NCI-H2227 treated with DMSO at 0.1 percent for 48 hours (cell line): ENCODE measurements at places on chromosomes 7 and 10.
A peak's percentile ranks its signal among the peaks of the same experiment; 100 is the strongest.

DNA sequence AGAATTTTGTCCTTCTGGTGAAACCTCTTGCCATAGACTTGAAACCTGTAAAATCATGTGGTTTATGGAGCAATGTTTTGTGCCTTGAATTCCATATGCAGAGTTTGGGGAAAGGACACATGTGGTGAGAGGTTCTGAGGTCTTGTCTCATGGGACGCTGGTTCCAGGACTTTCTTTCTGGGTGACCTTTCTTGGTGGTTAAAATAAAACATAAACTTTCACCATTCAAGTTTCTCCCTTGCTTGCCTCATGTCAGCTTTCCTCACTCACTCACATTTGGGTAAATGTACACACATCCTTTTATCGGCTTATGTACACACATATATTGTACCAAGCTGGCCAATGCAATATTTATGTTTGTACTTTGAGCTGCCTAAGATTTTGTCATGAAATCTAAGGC is 144.9 kb upstream of the CELF2 start:
- no peak for DNase-seq

- no peak for DNase-seq
Measured at GRCh38 chr10:33596422-33596821, 262.0 kb upstream of the NRP1 start.

- DNase-seq: no peak
Measured at GRCh38 chr10:79321494-79321882, 25.8 kb upstream of the PPIF start.

GRCh38 chr7:139776486-139777132 is 1.2 kb downstream of the HIPK2 start:
- DNase-seq: peak; percentile 25

DNA sequence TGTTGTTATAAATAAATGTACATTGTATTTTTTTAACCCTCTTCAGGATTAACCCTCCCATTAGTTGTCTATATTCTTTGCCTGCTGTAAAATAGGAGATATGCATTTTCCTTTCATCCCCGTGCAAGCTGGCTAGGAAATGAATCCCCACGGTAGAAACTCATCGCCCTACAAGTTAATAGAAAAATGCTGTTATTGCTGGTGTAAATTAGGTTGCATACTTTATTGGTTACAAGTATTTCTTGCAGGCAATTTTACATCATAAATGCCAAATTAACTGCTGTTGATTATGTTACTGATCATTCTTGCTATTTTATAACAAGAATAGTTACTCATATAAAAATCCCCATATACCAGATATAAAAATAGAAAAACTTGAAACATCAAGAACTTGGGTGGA is 454.2 kb upstream of the KLF6 start:
- DNase-seq: no peak

DNA sequence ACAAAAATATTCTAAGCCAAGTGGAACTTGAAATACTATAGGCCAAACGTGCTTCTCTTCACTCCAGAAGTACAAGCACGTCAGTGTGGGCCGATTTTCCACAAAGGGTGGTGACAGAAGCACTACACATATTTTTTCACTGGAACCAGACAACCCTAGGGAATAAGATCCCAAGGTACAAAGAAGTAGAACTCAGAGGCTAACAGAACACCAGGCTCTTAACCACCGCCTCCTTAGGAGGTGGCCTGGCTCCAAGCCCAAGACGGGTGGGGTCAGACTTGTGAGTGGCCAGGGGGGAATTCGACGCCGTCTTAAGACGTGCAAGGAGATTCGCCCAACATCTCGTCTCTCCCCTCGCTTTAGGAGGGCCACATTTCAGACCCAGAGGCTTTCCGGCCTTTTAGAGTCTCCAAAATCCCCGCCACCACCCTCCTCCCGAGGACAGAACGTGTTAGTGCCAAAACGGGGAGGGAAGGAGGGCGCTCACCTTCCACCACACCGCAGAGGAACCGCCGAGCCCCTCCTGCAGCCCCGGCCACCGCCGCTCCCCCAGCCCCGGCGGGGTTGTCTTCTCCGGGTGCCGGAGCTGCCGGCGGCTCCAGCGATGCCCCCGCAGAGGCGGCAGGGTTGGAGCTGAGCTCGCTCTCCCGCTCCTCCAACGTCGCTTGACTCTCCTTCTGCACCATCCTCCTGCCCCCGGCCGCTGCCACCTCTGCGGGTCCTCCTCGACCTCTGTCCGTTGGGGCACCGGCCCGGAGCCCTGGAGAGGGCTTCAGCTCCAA is 716 bp downstream of the OGA start:
- DNase-seq: no peak

GRCh38 chr7:99514050-99514449 is 9.6 kb downstream of the ZKSCAN5 start:
- no peak for DNase-seq

DNA sequence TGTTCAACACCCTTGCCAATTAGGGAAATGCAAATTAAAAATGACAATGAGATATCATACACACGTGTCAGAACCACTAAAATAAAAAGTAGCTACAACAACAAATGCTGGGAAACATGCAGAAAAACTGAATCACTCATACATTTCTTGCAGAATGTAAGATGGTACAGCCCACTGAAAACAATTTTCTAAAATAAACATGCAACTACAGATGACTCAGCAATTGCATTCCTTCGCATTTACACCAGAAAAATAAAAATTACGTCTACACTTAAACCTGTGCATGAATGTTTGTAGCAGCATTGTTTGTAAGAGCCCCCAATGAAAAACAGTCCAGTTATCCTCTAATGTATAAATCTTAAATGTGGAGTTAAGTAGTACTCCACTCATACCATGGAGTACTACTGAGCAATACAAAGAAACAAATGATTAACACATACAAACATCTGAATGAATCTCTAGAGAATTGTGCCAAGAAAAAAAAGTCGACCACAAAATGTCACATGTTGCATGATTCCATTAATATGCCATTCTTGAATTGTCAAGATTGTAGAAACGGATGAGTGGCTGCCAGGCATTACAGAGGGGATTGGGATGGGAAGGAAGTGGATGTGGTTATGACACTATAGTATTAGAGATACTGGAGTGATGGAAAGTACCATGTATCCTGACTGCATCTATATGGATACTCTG is 134.6 kb upstream of the NPSR1 start:
- no peak for DNase-seq

GRCh38 chr7:47069385-47070076 is 512.4 kb downstream of the TNS3 start:
- DNase-seq: no peak

DNA sequence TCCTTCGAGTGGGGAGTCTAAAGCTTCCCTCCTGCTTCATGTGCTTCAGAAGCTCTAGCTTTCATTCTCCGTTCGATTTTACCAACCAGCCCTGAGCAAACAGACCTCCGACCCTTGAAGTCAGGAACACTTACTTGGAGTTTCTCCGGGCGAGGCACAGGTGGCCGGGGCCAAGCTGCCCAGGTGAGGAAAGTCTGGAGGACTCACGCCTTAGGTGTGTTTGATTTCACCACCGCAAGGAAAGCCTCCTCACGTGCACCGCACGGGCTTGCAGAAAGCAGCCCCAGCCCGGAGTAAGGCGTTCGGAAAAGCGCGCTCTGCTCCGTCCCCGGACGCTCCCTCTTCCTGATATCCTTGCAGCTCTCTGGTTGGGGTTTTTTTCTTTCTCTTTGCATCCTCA is 30.1 kb upstream of the CNPY1 start:
- no peak for DNase-seq

GRCh38 chr7:6153646-6154541 is 118.5 kb downstream of the CYTH3 start:
- DNase-seq: no peak

DNA sequence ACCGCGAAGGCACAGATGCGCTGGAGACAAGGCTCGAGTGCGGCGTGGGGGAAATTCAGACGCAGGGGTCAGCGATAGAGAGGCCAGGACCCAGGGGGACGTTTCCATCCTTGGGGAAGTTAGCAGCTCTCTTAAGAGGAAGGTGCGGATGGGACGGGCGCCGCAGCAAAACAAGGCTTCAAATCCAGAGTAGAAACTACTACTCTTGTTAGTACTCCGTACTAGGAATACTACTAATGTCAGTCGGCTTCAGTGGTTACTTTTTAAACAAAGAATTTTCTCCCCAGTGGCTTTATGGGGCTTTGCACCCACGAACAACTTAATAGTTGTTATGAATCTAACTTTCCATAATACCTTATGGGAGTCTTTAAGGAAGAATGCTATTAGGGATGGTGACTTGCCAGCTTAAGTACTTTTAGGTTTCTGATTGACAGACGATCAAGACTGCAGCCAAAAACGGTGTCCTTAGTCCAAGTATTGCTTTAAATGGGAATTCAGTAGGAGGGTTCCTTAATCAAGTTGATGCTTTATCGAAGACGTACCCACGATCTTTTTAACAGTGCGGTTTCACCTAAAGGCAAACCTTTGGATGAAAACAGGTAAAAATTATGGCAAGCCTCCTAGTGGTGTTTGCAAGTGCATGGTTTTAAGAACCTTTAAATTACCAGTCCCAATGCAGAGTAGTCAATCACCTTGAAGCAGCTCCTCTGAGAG is 812 bp upstream of the IDE start:
- no peak for DNase-seq

GRCh38 chr10:88508796-88509195 is 74.3 kb downstream of the RNLS start:
- no peak for DNase-seq

DNA sequence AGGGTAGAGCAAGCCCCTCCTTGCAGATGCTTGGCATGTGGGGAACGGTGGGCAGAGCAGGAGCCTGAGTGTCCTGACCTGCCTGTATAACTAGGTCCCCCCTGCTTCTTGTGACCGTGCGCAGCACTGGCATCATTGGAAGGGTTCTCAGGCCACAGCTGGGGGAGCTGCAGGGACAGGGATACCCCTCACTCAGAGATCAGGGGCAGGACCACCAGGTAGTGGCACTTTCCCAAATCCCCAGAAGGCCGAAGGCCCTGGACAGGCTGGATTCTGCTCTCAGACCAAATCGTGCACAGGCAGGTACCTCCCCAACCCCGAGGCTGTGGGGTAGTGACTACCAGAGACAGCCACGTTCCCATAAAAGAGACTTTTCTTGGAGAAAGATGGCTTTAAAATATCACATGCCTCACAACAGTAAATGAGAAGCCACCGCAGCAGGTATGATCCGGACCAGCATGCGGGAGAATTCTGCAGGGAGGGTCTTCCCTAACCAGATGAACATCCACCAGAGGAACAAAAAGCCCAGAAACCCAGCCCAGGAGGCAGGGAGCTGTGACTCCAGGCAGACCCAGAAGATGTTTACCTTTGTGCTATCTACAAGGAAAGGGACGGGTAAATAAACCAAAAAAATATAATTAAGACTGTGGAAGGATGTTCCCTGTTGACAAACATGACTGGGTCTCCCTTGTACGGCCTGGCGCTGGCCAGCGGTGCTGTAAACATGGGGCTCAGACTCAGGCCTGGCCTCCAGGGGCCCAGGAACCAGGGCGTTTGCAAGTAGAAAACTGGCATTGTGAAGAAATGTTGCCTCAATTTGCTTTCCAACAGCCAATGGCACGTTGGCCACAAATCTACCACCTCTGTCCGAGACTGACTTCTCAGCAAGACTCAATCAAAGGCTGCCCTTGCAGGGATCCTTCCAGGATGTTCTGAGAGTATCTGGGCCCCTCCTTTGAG is 180.0 kb downstream of the TNS3 start:
- DNase-seq: no peak

DNA sequence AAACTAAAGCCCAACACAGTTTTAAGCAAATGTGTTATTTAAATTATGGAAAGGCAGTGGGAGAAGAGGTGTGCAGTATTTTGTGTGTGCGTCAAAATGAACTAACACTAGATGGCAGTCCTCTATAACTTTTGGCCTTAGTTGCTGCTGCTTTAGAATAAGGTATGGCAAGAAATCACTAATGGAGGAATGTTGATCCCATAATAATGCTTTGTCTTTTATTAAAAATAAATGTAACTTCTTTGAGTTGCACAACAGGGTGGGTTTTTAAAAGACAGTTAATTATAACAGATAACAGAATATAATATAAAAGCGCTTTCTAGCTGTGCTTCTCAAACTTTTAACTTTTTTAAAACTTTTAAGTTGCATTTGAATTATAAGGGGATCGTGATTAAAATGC is 56.4 kb downstream of the BBS9 start:
- DNase-seq: peak; percentile 44

- no peak for DNase-seq
Measured at GRCh38 chr7:41582116-41582515, 120.8 kb downstream of the INHBA start.

- no peak for DNase-seq
Measured at GRCh38 chr10:49688261-49688846, 8.9 kb downstream of the C10orf53 start.
